SJCRH30 (cell line): ENCODE measurements at places on chromosomes 3 and 15. TPM values are rescaled to one million over a fixed set of nuclear protein-coding genes. Genes with fewer than 3 reads are reported as not detected.

DNA sequence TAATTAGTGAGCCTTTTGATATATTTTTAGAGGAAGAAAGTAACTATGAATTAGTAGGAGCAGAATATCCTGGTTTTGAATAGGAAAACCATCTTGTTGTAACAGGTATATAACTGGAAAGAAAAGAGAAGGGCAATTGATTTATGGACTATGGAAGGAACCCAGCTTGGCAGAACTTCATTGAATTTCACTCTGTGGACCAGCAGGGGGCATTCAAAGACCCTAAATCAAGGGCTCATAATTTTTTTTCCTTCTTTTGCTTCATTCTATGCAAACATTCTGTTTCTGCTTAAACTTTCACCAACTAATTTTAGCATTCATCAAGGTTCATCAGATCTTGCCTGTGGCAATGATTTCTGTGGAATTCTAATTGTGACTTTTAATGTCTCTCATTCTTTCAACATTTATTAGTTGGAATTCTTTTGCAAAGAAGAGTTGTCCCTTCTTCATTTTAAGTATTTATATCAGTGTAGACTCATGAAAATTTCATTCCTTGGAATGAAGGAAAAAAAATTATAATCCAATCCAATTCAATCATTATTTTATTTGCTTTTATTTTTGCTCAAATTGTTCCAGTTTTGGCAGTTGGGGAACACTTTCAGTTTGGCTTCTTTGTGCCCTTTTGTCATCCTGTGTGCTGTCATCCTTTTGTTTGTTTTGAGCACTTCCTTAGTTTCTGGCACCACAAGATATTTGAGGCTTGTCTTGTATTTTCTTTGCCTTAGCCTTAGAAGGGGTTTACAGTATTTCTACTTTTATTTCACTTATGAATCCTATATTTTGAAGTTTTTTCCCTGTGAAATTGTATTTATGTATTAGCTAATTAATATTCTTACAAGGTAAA is 30.4 kb downstream of the NXPE3 start:
- DNase-seq, result peak; percentile 75

- DNase-seq, result peak; percentile 52
These were observed 49.1 kb downstream of the IQCH start for GRCh38 chr15:67303490-67304363.

ARGFX gene
- 1.1 and 1.2 TPM in 2 replicates for total RNA-seq

DNA sequence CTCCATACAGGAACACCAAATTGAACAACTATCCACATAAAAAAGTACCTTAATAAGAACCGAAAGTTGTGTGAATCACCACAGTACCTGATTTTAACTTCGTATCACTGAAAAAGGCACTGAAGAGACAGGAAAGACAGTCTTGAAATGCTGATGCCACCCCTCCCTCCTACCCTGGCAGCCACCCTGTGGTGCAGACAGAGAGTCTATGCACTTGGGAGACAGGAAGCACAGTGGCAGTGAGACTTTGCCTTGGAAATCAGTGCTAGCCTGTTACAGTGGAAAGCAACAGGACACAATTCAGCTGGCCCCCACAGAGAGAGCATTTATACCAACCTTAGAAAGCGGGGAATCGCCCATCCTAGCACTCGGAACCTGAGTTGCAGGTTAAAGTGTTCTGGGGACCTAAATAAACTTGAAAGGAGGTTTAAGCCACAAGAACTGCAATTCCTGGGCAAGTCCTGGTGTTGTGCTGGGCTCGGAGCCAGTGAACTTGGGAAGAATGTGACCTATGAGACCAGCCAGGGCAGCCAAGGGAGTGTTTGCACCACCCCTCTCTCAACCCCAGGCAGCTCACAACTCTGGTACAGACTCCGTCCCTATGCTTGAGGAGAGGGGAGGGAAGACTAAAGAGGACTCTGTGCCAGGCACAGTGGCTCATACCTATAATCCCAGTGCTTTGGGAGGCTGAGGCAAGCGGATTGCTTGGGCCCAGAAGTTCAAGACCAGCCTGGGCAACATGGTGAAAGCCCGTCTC is 240.1 kb downstream of the ISL2 start:
- no peak for DNase-seq

PTPRG gene
- 22.5 and 25.2 TPM in 2 replicates for total RNA-seq

- DNase-seq, result no peak
These were observed 89.9 kb upstream of the P3H2 start for GRCh38 chr3:190210608-190211007.

- no peak for DNase-seq
These were observed 75.1 kb downstream of the LINGO1 start for GRCh38 chr15:77557564-77557963.

- DNase-seq, result no peak
These were observed 225.2 kb upstream of the ICE2 start for GRCh38 chr15:60704129-60704528.

- DNase-seq, result no peak
These were observed 278.4 kb downstream of the MFSD1 start for GRCh38 chr3:159080256-159080655.

CEP19 gene
- 1.7 and 2.7 TPM in 2 replicates for total RNA-seq

DNA sequence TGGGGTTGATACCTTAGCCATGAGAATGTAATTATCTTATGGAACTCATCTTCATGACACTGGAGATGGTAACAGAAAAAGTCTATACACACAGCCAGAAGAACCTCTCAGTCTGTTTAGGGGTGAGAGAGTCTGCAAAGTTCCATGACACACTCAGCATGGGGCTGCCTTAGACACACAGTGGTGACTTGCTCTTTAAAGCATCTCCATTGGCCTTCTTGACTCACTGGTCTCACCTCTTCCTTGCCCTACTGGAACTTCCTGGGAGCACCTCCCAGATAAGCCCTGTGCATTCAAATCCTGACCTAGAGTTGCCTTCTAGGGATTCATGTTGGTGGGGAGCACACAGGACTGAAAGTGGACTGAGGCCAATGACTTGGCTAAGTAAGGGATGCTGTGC is 9.3 kb downstream of the MAGI1 start:
- no peak for DNase-seq

DNA sequence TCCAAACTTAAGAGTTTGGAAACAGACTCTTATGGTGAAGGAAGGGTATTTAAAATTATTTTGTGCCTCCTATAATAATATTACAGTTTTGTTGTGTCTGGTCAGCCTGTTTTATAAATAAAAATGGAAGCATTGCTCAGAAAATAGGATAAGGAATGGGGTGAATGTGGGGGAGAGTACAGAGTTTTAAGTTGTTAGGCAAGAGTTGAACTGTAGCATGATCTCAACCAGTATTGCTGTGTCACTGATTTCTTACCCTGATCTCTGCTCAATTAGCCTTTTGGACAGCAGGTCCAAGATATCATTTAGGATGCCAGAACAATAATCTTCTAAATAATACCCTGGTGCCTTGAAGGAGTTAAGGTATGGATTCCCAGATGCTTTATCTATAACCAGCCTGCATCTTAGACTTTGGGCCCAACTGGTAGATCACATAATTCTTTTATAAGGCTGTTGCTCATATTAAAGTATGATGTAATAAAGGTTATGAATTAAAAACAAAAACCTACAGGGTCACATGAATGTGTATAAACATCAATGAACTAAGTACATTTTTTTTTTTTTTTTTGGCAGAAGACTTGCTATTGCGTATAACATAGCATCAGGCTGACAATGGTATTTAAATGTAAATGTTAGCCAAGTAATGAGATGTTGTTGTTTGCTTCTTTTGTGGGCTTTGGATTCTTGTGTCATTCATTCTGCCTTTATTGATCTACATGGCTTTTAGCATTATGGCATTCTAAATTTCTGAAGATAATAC is 70.0 kb downstream of the MITF start:
- DNase-seq, result no peak
